ENCODE measurements at places on chromosomes 1 and 21. TPM values are rescaled to one million over a fixed set of nuclear protein-coding genes. Genes with fewer than 3 reads are reported as not detected.
A peak's percentile ranks its signal among the peaks of the same experiment; 100 is the strongest.

SYNC gene
- 14.5 TPM for total RNA-seq

GLMP gene
- total RNA-seq: 53.7 TPM

HES5 gene
- 1.5 TPM for total RNA-seq

DDX20 gene
- total RNA-seq: 11.4 TPM

CFAP141 gene
- total RNA-seq: 2.8 TPM

RAVER2 gene
- total RNA-seq: 12.0 TPM

DNA sequence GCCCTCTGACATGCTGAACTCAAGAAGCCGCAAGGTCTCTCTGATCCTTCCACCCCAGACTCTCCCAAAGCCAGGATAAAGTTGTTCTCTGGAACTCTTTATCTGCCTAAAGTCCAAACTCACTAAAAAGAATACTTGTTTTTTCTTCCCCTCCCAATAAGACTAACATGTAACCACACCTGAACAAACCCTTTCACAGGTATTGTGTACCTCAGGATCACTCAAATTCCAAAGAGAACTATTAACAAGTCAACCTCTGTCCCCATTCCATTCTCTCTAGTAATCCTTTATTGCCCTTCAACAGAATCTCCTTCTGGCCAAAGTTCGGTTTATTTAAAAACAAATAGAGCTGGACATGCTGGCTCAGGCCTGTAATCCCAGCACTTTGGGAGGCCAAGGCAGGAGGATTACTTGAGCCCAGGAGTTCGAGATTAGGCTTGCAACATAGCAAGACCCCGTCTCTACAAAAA is 4.1 kb upstream of the TOE1 start:
- H3K27ac ChIP-seq: no peak overlapping the region
- no peak overlapping the region for H3K4me3 ChIP-seq
- H3K4me1 ChIP-seq: peaks cover 16% of the 10 kb centered on the region
- no peak for DNase-seq

DNA sequence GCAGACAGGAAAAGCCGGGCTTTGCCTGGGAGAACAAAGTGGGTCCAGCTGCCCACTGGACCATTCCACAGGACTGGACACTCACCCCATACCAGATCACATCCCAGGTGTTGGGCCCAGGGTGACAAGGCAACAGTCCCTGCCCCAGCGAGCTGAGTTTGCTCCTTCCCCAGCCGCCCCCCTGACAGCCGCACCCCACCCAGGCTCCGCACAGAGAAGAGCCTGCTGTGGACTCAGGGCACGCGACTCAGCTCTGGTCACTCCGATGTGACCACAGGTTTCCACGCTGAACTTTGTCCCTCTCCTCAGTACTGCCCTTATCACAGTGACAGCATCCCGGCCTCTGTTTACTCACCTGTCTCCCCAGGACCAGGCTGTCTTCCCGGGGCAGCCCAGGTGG is 1.2 kb downstream of the BMP8B start:
- no peak overlapping the region for H3K4me3 ChIP-seq
- peaks cover 6% of the 10 kb centered on the region for H3K27me3 ChIP-seq
- H3K36me3 ChIP-seq: no peaks in the 10 kb centered on the region
- H3K27ac ChIP-seq: no peak overlapping the region
- peaks cover 8% of the 10 kb centered on the region for H3K4me1 ChIP-seq
- DNase-seq: peak; percentile 32

GRCh38 chr21:32332463-32332951 is 33.9 kb downstream of the MRAP start:
- DNase-seq: no peak
- peaks cover 11% of the 10 kb centered on the region for H3K4me1 ChIP-seq
- no peaks in the 10 kb centered on the region for H3K27me3 ChIP-seq
- peaks cover 74% of the 10 kb centered on the region for H3K36me3 ChIP-seq
- no peak overlapping the region for H3K27ac ChIP-seq

DNA sequence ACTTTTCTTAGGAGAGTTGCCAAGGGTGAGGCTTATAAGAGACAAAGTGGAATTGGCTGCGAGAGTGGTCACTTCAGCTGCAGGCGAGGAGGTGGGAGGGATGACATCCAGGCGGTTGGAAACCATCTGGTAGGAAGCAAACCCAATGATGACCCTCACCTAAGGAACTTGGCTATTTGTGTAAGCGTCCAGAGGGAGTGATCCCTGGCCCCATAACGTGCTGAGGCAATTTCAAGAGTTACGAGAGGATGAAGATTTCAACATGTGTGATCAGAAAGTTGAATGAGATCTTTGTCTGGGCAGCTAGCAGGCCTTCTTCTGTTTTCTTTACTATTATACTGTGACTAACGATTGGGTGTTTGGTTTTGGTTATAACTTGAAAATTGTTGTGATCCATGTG is 102.7 kb upstream of the VANGL1 start:
- H3K4me3 ChIP-seq: no peak overlapping the region
- no peaks in the 10 kb centered on the region for H3K36me3 ChIP-seq

DNA sequence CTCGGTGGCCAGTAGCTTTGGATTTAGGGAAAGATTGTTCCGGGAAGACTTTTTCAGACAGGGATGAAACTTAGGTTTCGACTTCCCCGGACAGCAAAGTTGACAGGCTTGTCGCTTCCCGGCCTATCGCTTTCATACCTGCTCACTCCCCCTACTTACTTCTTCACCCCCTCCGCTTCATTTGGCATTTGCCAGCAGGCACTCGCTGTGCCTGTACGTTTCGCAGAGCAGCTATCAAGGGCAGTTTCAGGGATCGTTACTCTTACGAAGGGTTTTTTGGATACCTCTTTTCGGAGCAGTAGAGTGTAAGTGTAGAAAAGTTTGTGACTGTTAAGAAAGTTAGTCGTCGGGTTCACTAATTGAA is 393 bp downstream of the BLZF1 start:
- H3K4me3 ChIP-seq: peak overlapping the region; percentile 79
- H3K36me3 ChIP-seq: peaks cover 39% of the 10 kb centered on the region
- H3K27me3 ChIP-seq: no peaks in the 10 kb centered on the region

DNA sequence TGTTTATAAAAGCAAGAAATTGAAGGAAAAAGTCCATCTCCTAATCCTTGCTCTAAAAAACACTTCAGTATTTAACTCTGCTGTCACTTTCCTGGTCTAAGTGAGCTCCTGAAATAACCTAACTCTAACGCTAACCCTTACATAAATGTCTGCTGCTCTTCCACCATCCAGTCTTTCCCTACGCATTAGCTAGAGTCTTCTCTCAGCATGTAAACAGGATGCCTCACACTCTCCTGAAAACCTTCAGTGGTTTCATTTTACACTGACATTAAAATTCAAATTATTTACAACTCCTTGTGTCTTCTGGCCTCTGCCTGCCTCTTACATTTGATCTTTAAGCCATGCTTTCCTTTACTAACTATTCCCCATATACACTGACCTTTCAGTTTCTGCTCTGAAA is 697.6 kb upstream of the CXADR start:
- no peak overlapping the region for H3K27ac ChIP-seq
- no peaks in the 10 kb centered on the region for H3K4me1 ChIP-seq
- H3K27me3 ChIP-seq: no peaks in the 10 kb centered on the region
- H3K4me3 ChIP-seq: no peak overlapping the region
- DNase-seq: no peak
- H3K36me3 ChIP-seq: no peaks in the 10 kb centered on the region

GRCh38 chr1:173477286-173478093 is at the start of gene PRDX6:
Gene PRDX6 (plus strand): TSS chr1:173477335. CDS start chr1:173477398, 63 bp downstream.
- peaks cover 22% of the 10 kb centered on the region for H3K36me3 ChIP-seq
- H3K4me3 ChIP-seq: peak within 1 kb of the TSS; percentile 91

- no peak for DNase-seq
- H3K4me3 ChIP-seq: no peak overlapping the region
- no peaks in the 10 kb centered on the region for H3K4me1 ChIP-seq
Observed at GRCh38 chr1:20935717-20936116, 148.6 kb upstream of the HP1BP3 start.

DNA sequence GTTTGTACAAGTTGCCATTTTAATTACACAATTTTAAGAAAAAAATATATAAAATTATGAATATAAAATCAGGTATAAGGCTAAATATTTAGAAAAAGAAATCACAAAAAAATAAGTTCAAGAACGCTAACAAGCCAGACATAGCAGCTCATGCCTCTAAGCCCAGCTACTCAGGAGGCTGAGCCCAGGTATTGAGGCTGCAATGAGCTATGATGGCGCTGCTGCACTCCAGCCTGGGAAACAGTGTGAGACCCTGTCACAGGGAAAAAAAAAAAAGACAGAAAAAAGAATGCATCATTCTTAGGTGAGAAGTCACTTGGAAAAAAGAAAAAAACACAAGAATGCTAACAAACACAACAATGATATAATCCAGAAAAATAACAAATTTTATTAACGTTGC is 112.3 kb upstream of the PRDX6 start:
- H3K4me3 ChIP-seq: no peak overlapping the region
- DNase-seq: no peak
- no peaks in the 10 kb centered on the region for H3K36me3 ChIP-seq
- no peaks in the 10 kb centered on the region for H3K4me1 ChIP-seq
- H3K27me3 ChIP-seq: no peaks in the 10 kb centered on the region

GRCh38 chr1:27970401-27970800 is 10.6 kb downstream of the XKR8 start:
- no peak for DNase-seq
- H3K36me3 ChIP-seq: peaks cover 71% of the 10 kb centered on the region
- no peaks in the 10 kb centered on the region for H3K27me3 ChIP-seq

DNA sequence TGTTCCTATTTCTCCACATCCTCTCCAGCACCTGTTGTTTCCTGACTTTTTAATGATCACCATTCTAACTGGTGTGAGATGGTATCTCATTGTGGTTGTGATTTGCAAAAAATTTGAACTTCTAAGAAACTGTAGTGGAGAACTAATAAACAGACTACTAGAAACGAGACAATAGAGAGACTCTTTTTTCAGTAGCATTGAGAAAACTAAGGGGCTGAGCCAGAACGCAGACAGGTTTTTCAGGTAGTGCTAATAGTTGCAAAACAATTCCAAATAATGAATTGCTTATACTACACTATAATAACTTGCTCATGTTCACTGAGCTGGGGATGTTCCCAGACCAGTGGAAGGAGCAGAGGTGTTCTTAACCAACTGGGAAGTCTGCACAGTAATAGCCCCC is 98.8 kb upstream of the DPH5 start:
- H3K27ac ChIP-seq: no peak overlapping the region
- DNase-seq: no peak
- H3K27me3 ChIP-seq: no peaks in the 10 kb centered on the region
- peaks cover 12% of the 10 kb centered on the region for H3K4me1 ChIP-seq

GRCh38 chr1:78339490-78339889 is 151.3 kb upstream of the PTGFR start:
- H3K36me3 ChIP-seq: no peaks in the 10 kb centered on the region
- H3K27ac ChIP-seq: no peak overlapping the region
- H3K4me1 ChIP-seq: no peaks in the 10 kb centered on the region
- DNase-seq: no peak

DNA sequence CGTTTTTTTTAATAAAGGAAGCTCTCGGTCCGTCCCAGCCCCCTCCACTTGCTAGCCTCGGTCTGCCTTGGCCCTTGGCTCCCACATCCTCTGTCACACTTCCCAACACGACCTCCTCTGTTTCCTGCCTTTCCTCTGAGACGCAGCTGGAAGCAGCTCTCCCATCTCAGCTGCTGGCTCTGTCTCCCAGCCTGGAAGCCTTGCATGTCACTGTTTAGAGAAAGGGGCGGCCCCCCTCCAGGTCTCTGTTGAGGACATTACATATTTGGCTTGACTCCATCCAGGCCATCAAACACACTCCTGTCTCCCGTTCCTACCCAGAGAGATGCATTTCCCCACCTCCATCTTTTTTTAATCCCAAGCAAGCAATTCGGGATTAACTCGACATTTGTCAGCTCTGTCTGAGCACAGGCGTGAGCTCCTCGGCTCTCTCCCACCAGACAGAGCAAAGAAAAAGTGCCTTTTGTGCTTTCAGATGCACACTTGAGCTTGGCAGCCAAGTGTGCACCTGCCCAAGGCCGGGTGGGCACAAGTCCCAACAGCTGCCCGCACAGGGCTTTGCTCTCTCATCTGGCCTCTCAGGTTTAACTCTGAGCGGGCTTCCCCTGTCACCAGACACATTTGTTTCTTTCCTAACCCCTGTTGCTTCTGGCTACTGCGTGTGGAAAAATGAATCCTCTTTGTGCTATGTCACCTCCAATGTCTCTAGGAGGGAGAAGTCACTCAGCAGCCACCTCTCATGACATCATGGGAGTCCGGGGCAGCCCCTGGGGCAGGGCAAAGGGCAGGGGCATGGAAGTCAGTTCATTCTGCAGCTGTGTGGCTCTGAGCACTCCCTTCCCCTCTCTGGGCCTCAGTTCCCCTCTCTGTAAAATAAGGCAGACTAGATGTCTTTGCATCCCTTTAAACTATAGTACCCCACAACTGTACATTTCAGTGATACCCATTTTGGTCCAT is 108.3 kb downstream of the KCND3 start:
- no peaks in the 10 kb centered on the region for H3K36me3 ChIP-seq
- no peak overlapping the region for H3K27ac ChIP-seq
- peaks cover 8% of the 10 kb centered on the region for H3K4me1 ChIP-seq
- H3K27me3 ChIP-seq: no peaks in the 10 kb centered on the region
- no peak for DNase-seq

GRCh38 chr1:12152113-12152891 is 14.5 kb upstream of the TNFRSF1B start:
- H3K4me3 ChIP-seq: no peak overlapping the region
- peak overlapping the region; percentile 78 for H3K27ac ChIP-seq
- no peaks in the 10 kb centered on the region for H3K36me3 ChIP-seq
- no peak for DNase-seq

DNA sequence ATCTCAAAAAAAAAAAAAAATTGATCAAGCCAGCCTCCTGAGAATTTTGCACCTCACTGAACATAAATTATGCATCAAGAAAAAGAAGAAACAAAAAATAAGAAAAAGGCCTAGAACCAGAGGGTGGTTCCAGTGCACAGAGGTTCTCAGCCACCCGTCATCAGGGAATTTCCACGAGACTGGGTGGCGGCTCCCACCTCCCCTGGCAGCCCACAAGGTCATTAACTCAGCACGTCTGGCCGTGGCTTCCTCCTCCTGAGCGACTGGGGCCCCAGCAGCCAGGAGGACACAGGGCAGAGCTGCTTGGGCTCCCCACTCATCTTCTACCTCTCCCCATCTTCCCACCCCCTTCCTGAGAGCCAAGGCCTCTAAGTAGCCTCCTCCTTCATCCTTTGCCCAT is 15.7 kb upstream of the TMEM51 start:
- no peaks in the 10 kb centered on the region for H3K4me1 ChIP-seq
- H3K36me3 ChIP-seq: no peaks in the 10 kb centered on the region
- no peak overlapping the region for H3K4me3 ChIP-seq
- no peak overlapping the region for H3K27ac ChIP-seq
- no peaks in the 10 kb centered on the region for H3K27me3 ChIP-seq

GRCh38 chr1:17837233-17838030 is 82.3 kb downstream of the ACTL8 start:
- no peaks in the 10 kb centered on the region for H3K36me3 ChIP-seq
- peaks cover 6% of the 10 kb centered on the region for H3K27me3 ChIP-seq
- no peaks in the 10 kb centered on the region for H3K4me1 ChIP-seq
- H3K4me3 ChIP-seq: no peak overlapping the region
- H3K27ac ChIP-seq: no peak overlapping the region

Data from lower lobe of right lung (tissue), 2 donors.